Muscle of arm (tissue), 14 donors: ENCODE measurements at places on chromosomes 5 and 9.
A peak's percentile ranks its signal among the peaks of the same experiment; 100 is the strongest.

- DNase-seq = peak; percentile 31
Measured at GRCh38 chr5:36944607-36945225, 68.1 kb downstream of the NIPBL start.

DNA sequence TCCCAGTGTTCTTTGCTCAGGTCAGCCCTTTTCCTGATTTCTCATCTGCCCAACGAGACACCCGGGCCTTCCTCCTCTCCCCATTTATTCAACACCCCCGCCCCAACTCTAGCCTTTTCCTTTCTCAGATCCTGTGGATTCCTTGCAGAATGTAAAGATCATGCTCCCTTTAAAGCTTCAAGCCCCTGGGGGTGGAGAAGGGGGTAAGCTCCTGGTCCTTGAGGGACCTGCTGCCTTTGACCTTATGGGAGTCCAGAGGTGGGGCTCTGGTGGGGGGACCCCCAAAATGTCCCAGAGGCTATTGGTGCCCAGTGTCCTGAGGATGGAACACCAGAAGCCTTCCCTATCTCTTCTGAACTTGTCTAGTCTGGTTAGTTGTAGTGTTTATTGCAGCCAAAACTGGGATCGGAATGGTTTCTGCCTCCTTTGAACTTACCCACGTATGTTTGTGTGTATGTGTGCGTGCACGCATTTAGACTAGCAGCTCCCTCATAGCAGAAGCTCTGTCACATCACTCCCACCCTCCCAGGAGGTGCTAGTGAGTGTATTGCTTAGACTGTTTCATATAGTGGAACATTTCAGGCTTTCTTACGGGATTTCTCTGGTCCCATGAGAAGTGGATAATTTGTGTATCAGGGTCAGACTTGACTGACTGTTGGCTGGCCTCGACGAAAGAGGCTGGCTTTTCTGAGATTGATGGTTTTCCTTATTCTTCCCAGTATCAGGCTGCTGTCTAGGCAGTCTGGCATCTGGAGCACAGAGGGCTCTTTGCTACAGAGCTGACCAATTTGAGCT, 1.1 kb downstream of the GALNT10 start:
- DNase-seq = no peak

GRCh38 chr5:88401686-88402085, 133.0 kb upstream of the TMEM161B start:
- DNase-seq = no peak

DNA sequence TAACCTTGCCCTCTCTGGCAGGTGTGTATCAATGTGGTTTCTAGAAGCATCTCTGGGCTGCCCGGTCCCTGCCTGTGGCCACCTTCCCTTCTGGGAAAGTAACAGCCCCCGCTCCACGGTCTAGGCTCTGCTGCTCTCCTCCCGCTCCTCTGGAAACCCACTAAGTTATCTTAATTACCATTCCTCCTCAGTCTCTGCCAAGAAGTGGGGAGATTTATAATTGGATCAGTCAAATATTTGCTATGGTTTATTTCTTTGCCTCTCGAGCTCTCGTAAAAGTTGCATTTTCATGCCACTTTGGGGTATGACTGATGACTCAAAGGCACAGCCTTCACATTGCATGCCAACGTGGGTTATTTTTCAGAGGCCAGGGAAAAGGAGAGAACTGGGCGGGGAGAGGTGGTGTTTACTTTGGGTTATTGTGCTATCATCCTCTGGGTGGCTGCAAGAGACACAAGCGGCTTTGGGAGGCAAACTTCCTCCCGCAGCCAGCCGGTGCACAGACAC, 205.3 kb upstream of the WWC1 start:
- DNase-seq = no peak

DNA sequence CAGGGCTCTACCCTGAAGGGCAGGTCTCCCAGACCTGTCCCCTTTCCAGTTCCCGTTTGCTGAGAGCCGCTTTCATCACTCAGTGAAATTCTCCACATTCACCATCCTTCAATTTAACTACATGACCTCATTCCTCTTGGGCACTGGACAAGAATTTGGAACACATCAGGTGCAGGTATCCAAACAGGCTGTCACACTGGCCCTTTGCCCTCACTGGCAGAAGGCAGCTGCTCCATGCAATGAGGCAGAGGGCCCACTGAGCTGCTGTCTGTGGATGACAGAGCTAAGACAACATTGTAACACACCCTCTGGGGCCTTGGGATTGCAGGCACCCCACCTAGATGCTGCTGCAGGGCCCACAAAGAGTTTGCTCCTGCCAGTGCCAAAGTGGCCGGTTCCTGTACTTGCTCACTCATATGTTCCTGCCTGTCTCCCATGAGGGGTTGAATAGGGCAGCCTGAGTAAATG, 55.1 kb downstream of the ACTL7B start:
- DNase-seq = no peak

DNA sequence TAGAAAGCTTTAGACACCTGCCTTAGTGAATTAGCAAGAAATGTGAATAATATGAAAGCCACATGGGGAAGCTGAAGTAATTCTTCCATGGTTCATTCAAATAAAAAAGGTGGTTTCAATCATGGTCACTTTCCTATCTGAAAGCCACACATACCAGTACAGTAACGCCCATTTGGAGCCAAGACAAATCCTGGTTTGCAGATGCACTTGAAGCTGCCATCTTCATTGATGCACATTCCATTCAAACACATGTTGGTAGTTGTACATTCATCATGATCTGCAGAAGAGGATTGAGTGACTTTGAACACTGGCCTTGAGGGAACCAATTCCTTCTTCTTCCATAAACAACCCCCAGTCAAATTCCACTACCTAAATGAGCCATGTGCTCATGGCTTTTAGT, 161.5 kb downstream of the FBN2 start:
- DNase-seq = no peak
